COR-L47 (cell line): ENCODE measurements at places on chromosomes 4 and X.

DNA sequence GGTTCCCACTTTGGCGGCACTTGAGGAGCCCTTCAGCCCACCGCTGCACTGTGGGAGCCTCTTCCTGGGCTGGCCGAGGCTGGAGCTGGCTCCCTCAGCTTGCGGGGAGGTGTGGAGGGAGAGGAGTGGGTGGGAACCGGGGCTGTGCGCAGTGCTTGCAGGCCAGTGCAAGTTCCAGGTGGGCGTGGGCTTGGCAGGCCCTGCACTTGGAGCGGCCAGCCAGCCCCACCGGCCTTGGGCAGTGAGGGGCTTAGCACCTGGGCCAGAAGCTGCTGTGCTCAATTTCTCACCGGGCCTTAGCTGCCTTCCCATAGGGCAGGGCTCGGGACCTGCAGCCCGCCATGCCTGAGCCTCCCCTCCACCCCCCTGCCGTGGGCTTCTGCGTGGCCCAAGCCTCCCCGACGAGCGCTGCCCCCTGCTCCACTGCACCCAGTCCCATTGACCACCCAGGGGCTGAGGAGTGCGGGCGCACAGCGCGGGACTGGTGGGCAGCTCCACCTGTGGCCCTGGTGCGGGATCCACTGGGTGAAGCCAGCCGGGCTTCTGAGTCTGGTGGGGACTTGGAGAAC lies 474.3 kb downstream of the MID1IP1 start:
- DNase-seq, result no peak

GRCh38 chr4:183142571-183143550 lies 43.8 kb downstream of the WWC2 start:
- peak; percentile 11 for DNase-seq

GRCh38 chr4:42104521-42104920 lies 47.9 kb downstream of the BEND4 start:
- no peak for DNase-seq

DNA sequence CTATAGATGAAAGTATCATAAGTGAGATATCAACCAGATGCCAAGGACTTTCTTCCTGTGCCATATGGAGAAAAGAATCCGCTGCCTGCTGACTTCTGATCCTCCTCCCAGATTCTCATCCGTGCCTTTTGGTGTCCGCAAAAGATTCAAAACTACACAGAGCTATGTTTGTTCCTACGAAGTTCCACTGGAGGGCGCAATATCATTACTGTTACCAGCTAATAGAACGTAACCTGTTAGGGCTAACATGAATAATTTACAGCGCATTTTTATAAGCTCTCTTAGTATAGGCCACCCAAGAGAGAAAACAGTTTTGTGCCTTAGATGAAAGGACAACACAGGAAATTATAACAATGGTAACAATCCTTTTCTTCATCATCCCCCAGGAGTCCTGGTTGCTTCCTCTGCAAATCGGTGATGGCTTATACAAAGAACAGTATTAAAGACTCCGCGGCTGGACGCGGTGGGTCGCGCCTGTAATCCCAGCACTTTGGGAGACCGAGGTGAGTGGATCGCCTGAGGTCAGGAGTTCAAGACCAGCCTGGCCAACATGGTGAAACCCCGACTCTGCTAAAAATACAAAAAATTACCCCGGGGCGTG lies 22.8 kb upstream of the CENPVL3 start:
- DNase-seq, result peak; percentile 31

- peak; percentile 83 for DNase-seq
Measured at GRCh38 chr4:153142700-153143438, 61.4 kb upstream of the TRIM2 start.

DNA sequence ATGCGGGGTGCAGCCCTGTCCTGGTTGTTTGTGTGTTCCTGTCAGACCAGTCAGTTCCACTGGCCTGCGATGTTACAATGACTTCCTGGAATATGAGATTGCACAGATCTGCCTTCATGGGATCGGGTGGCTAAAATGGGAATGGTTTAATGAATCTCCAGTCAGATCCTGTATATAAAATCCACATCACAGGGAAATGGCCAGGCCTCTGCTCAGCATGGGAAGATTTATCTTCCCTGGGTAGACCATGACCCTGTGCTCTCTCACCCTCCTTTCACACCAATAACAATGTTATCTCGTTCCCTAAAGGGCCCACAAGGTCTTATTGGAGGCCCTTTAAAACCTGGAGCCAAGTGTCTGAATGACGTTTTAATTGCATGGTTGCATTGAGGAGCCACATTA lies 307.4 kb downstream of the RAB28 start:
- DNase-seq, result no peak

DNA sequence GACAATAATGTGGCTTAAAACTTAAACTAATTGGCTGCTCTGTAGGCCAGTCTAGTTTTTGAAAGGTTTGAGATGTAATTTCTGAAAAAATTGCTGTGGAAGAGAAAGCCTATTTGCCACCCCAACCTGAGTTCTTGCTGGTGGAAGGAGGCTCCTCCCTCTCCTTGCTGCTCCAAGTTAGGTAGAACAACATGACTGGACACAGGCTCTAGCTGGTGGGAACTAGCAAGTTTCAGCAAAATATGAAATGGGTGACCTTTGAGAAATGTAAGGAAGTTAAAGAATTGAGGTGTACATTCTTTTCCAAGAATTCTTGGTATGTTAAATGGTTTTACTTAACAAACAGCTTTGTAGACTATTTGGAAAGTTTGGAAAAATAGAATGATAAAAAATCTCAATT lies 8.0 kb downstream of the RPL34 start:
- DNase-seq, result no peak

GRCh38 chrX:100615005-100615404 lies 21.6 kb downstream of the TSPAN6 start:
- DNase-seq, result peak; percentile 1

DNA sequence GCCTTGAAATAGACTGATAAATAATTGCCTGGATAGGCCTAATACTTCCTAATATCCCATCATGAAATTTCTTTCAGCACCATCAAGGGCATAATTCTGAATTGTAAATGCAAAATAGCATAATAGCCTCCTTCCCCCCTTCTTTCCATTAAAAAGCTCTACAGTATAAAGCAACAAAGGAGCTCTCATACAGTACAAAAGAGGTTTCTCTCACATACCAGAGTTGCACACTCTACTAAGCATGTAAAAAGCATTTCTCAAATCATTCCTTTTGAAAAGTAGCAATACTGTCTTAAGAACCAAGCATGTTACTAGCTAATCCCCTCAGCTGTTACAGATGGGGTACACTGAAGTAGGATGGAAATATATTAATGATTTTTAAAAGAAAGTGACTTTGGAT lies 509.0 kb downstream of the KLHL13 start:
- DNase-seq, result no peak

DNA sequence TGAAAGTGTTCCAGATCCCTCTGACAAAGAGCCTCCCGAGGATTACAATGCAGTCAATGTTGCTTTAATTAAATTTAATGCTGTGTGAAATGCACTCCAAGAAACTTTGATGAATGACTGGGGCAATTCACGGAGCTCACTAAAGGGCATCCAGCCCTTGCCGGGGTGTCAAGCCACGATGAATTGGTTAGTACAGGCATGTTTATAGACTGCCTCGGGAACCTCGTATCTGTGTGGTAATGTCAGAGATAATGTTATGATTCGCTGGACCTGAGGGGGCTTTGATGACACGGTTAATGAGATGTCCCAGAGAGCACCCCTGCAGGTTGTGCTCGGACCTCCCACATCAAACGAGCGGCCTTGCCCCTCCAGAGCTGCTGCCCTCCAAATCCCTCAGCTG lies 428.8 kb downstream of the NKX6-1 start:
- DNase-seq, result no peak

DNA sequence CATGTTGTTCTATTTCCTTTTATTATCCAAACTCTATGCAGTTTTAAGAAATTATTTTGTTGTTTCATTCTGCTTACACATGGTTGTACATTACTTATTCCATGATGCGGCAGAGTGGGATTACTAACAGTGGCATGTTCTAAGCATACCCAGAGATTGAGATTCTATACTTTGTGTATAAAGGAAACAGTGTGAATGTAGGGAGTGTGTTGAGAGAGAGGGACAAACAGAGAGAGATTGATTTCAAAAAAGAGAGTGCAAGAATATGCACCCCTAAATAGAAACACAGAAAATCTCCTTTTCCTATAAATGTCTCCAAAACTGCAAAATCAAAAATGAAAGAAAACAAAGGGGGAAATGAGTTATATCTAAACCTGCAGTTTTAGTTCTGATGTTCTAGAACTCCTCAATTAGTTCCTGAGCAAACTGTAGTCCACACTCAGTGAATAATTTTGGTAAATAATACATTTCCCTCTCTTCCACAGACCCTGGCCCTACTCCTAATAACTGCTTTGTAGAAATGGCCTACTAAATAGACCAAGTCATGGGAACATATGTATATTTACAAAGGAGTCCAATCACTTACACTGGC lies 31.0 kb downstream of the SLC9B1 start:
- DNase-seq, result no peak

DNA sequence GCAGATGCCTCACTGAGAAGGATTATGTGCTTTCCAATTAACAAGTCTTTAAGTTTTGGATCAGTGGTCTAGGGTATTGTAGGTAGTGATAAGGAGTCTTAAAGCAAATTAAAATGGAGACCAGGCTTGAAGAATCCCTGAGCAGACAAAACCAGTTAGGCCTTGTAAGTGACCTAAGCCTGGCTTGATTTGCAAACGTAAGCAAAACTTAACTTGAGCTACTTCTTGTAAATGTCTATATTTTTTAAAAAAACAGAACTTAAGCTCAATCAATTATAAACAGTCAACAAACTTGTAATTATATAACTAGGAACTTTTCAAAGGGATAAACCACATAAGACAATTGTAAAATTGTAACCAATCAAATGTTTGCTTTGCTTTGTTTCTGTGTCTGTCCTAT lies 72.7 kb upstream of the NALF2 start:
- no peak for DNase-seq

GRCh38 chr4:155419266-155419665 lies 42.5 kb upstream of the MAP9 start:
- DNase-seq, result no peak

DNA sequence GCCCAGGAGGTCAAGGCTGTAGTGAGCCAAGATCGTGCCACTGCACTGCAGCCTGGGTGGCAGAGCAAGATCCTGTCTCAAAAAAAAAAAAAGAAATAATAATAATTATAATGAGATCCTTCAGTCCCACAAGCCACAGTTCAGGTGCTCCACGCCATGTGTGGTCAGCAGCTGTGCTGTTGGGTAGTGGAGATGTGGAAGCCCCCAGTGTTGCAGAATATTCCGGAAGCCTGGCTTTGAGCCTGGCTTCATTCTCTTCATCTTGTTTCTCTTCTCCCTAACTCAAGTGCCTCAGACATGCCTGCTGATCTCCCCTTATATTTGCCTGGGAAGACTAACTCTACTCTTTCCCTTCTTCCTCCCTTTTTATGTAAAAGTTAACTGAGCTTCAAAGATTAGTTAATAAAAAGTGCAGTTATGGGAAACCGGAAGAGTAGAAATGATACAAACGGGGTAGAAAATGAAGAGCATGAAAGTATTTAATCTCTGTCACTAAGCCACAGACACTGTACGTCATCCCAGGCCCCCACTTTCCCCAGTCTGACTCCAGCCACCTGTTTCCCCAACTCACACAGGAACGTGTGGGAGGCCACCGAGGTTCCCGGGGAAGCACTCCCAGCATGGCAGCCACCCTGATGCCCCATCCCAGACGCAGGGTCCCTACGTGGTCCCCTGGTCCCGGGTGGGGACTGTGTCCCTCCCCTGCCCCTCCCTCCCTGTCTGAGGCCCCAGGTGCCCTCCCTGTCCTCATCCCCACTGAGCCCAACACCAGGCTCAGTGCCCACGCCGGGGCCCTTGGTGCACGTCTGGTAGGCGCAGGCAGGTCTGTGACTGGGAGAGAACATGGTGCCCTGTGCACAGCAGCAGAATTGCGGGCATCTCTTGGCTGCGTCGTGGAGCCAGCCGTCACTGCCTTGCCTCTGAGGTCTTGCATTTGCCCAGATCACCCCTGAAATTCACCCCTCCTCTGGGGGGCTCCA lies 24.0 kb downstream of the PCGF3 start:
- no peak for DNase-seq

DNA sequence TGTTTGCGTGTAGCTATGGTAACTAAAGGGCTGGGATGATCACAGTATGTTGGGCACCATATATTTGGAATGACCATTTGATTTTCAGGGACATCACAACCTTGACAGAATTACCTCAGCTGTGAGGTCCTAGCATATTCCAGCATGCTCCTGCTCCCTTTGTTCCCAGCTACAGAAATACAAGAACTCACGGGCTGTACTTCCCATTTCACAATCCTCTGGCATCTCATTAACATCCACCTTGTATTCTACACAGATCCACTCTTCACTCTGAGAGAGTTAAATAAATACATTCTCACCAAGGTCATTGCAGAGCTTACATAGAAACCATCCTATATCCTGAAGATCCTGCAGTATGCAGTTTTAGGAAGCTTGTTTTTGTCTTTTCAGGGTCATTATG lies 169.7 kb downstream of the FRMPD4 start:
- no peak for DNase-seq

DNA sequence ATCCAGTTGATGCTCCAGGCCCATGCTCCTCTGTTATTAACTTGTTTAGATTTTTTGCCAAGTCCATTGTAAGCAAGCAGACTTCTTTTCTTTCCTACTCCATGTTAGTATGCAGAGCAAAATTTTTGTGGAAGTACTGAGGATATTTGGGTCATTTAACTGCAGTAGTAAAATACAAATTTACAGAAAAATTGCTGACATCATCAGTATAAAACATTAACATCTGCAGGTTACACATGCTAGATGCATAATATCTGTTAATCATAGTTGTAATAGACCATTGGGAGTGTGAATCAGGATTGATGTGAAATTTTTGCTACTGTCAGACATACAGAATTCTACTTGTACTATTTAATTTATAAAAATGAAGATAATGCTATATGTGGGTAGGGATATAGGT lies 454.1 kb upstream of the CXorf51B start:
- DNase-seq, result no peak

GRCh38 chrX:146144039-146144438 lies 326.4 kb downstream of the SLITRK2 start:
- no peak for DNase-seq

DNA sequence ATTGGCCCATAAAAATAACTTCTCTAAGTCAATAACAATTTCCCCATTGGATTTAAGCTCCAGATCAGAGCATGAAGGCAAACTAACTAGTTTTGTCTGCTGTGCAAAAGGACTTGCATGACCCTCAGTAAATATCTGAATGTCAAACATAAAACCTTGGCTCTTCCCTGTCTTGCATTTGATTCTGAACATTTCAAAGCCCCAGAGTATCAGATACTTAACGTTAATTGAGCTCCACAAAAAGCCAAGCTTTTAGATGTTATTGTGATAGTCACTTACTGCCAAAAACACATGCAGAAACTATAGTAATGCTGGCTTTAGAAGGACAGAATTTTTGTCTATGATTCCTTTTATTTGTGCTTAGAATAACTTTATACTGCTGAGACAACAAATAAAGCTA lies 664.2 kb downstream of the ADGRL3 start:
- no peak for DNase-seq

GRCh38 chr4:48991357-48991756 lies 5.3 kb downstream of the CWH43 start:
- no peak for DNase-seq
